Ovary (tissue), 10 donors: ENCODE measurements at places on chromosomes 16 and 17. TPM values are rescaled to one million over a fixed set of nuclear protein-coding genes. Genes with fewer than 3 reads are reported as not detected.

Gene CBX2
- total RNA-seq: 4.7 TPM

Gene MAP2K6
- 7.3 TPM for total RNA-seq

Gene DHX40
- total RNA-seq: 36.9 TPM

Gene XYLT1
- total RNA-seq: 15.6 TPM

Gene PRKCA
- total RNA-seq: 22.3 TPM

Gene KRT24
- not detected for total RNA-seq

Gene MILR1
- 7.2 TPM for total RNA-seq

Gene CCDC78
- total RNA-seq: 44.3 TPM

Gene TBC1D3E
- not detected for total RNA-seq

Gene BCO1
- total RNA-seq: 0.45 TPM

Gene HSD11B2
- total RNA-seq: 8.2 TPM

Gene NLRC3
- total RNA-seq: 1.3 TPM
